ENCODE measurements at places on chromosomes 2 and 18.

- no peak for DNase-seq
Measured at GRCh38 chr2:7801212-7801611, 880.6 kb upstream of the ID2 start.

DNA sequence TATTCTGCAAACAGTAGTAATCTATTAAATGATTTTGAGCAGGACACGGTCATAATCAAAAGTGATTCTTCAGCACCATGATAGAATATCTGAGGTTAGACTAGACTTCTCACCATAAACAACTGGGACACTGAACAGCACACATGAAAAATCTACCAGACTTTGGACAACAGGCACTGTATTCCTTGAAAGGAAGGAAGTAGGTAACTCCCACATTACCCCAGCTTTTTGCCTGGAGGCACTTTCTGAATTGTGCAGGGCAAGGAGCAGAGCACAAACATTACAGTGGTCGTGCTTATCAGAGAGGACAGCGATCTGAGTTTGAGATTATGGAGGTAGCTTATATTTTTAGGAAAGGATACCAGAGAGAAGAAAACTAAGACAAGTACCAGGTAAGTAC lies 25.3 kb upstream of the IL1RL1 start:
- DNase-seq = no peak

DNA sequence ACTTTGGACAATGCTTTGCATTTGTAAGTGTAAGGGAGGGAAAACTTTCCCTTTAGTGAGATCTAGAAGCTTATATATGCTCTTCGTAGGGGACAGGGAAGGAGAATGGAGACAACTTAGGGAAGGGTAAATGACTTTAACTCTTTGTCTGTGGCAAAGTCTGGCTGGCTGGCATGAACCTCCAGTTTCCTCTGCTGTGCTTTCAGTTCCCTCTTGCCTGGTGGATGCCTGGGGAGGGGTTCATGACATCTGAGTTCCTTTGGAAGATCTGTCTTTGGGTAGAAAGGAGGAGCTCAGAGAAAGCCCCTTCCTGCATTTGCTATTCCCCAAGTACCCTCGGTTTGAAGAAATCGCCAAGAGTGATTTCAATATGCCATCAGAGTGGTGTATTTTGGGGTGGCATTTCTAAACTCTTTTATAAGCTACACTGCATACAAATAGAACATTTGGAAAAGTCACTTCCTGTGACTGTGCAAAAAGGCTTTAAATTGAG lies 143.6 kb downstream of the VAPA start:
- no peak for DNase-seq

DNA sequence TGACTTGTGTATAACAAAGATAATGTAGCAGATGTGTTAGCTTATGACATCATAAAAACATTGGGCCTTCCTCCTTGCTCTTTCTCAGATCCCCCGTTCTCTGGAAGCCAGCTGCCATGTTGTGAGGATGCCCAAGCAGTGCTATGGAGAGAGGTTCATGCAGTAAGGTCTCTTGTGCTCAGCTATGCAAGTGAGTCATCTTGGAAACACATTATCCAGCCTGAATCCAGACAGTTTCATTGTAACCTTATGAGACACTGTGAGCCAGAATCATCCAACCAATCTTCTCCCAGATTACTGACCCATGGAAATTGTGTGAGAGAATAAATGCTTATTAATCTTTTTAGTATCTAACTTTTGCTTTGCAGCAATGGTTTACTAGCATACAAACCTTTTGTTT lies 60.8 kb downstream of the ST6GAL2 start:
- no peak for DNase-seq

- DNase-seq = peak; percentile 87
Measured at GRCh38 chr2:30113617-30114293, 33.1 kb upstream of the YPEL5 start.

GRCh38 chr18:9743200-9744016 lies 35.3 kb downstream of the RAB31 start:
- peak; percentile 91 for DNase-seq

DNA sequence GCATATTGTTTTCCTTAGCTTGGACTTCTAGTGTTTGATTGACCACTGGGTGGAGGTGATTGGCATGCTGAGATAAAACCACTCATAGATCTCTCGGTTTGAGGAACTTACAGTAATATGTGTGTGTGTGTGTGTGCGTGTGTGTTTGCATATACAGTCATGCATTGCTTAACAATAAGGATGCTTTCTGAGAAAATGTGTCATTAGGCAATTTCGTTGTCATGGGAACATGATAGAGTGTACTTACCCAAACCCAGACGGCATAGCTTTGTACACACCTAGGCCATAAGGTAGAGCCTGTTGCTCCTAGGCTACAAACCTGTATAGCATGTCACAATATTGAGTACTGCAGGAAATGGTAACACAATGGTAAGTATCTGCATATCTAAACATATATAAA lies 167.3 kb downstream of the NYAP2 start:
- DNase-seq = no peak

DNA sequence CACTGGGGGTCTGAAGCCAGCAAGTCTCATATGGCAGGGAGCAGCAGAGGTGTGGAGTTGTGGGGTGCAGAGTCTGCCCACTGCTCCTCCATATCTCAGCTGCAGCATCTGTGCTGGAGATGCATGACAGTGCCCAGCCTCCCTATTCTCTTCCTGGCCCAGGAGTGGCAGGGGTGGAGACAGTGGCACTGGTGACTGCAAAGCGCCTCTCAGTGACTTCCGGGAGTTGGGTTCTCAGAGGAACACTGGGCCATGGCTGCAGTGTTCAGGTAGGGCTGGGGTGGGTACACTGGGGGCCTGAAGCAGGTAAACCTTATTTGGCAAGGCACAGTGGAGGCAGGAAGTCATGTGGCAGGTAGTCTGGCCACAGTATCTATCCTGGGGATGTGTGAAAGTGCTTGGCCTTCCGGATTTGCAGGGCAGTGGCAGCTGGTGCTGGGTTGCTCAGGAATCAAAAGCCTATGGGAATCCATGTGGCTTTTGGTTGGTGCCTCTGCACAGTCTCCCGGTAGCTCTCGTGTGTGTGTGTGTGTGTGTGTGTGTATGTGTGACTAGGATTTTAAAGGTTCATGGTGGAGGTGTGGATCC lies 60.3 kb upstream of the THUMPD2 start:
- no peak for DNase-seq

- DNase-seq = peak; percentile 40
Measured at GRCh38 chr2:189379287-189379630, 62.0 kb upstream of the WDR75 start.

- DNase-seq = no peak
Measured at GRCh38 chr18:78994000-78994399, 14.4 kb downstream of the SALL3 start.

DNA sequence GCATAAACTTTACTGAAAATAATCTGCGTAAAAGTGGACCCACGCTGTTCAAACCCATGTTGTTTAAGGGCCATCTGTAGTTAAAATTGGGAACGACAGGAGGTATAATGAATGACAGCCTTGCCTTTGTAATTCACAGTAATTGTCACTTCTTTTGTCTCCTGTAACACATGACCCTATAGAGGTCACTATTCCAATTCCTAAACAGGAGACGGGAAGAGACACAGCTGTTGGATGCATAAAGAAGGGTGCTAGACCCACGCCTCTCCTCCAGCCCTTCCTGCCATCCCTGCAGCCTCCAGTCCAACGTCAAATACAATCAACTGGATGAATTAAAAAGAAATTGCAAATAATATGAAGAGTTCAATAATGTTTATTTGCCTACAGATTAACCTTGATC lies 63.1 kb upstream of the NFATC1 start:
- DNase-seq = no peak

GRCh38 chr2:160584972-160585494 lies 91.4 kb upstream of the RBMS1 start:
- peak; percentile 73 for DNase-seq

DNA sequence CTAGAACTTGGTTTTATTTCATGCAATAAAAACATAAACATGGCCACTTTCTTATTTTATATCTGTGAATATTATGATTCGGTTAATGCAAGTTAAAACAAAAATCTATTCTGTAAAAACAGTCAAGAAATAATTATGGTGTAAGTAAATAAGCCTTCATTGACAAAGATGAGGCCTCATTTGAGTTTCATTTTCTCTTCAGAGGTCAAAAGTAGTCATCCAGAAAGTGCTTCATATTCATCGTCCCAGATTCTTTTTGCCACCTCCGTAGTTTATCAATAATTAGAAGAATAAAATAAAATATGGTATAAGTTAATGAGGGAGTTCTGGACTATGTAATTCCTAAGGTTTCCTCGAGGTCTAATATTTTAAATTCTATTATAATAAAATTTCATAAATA lies 19.4 kb upstream of the HNRNPA3 start:
- DNase-seq = no peak

GRCh38 chr2:236814593-236814992 lies 245.0 kb downstream of the ACKR3 start:
- DNase-seq = no peak

DNA sequence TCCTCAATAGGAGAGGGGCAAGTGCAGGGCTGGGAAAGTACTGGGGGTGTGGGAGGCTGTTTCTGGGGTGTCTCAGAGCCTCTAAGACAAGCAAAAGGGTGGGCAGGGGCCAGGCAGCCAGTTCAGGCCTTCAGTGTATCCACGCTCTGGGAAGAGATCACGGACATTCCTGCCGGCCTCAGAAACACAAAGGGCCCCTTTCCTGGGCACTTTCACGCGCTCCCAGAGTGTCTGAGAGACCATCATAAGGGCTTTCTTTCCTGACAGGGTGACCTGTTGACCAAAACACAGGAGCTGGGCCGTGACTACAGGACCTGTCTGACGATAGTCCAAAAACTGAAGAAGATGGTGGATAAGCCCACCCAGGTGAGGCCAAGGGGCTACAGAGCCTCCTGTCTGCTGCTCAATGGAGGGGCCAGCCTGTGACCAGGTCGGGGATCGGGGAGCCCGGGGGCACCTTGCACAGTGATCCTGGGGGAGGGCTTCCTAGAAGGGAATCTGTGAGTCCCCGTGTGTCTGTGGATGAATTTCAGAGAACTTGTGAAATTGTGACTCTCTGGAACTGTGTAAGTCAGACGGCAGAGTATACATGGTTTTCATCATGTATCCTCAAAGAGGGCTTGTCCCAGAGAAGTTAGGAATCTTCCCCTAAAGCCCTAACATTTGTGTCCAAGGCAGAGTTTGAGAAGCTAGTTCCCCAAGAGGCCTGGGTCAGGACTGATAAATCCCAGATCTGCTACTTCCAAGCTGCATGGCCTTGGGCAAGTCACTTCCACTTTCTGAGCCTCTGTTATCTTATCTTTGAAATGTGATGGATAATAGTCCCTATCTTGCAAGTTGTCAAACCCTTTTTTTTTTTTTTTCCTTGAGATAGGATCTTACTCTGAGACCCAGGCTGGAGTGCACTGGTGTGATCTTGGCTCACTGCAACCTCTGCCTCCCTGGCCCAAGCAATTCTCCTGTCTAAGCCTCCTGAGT lies 1.8 kb downstream of the GNLY start:
- DNase-seq = no peak

- DNase-seq = peak; percentile 21
Measured at GRCh38 chr2:221554769-221555493, 17.2 kb downstream of the EPHA4 start.

- DNase-seq = no peak
Measured at GRCh38 chr2:30684996-30685395, 122.2 kb downstream of the CAPN13 start.

DNA sequence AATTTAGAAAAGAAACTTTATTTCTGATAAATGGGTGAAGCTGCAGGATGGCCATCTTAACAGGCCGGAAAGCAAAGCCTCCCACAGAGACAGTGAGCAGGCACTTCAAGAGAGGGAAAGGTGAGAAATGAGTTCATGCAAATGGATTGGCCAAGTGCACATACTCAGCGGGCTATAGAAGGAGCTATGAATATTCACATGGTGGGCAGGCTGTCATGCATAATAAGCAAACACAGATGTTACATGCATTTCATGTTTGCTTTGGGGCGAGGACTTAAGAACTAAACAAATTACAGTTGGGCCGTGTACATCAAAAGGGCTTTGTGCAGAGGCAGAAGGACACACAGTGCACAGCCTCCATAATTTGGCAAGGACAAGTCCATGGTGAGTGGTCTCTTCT lies 69.8 kb upstream of the MAL start:
- DNase-seq = no peak

- DNase-seq = no peak
Measured at GRCh38 chr2:179068991-179069643, 19.2 kb upstream of the CCDC141 start.

GRCh38 chr2:198498516-198498915 lies 694.1 kb downstream of the PLCL1 start:
- DNase-seq = no peak

GRCh38 chr2:175824243-175824642 lies 177.8 kb downstream of the LNPK start:
- no peak for DNase-seq

- DNase-seq = no peak
Measured at GRCh38 chr2:134975281-134976009, 56.8 kb downstream of the CCNT2 start.

GRCh38 chr2:121904656-121905055 lies 149.2 kb downstream of the TSN start:
- DNase-seq = no peak

GRCh38 chr2:231905026-231905425 lies 21.2 kb downstream of the NPPC start:
- no peak for DNase-seq

DNA sequence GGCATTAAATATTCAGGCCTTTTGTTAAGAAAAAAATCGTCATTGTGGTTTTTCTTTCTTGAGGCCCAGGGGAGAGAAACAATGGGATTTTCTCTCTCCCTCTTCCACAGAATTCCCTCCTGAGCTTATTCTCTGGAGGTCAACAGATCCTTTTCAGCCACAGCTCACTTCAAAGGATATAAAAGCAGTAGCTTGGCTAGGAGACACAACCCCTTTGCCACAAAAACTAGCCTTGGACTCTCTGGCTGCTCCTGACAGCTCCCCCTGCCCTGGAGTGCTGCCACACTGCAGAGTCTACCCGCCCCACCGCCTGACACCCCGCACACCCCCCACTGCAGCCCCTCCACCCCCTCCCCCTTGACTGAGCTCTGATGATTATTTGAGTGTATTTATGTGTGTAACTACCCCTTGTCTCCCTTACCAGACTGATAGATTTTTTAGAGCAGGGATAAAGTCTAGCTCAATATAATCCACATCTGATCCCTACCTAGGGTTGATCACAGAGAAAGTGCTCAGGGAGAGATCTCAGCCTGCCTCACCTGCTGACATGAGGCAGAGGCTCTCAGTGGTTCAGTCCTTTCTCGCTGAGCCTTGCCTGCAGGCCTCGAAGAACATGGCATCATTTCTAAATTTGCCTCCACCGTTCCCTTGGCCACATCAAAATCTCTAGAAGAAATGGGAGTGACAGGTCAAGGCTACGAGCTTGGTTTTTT lies 132.2 kb upstream of the SP5 start:
- DNase-seq = no peak
